ENCODE measurements at places on chromosomes 11 and 22. TPM values are rescaled to one million over a fixed set of nuclear protein-coding genes. Genes with fewer than 3 reads are reported as not detected.

SLC22A8 gene
- 1.2 TPM for total RNA-seq

ANO3 gene
- total RNA-seq, result 6.2 TPM

MRGPRX4 gene
- not detected for total RNA-seq

SAA2 gene
- not detected for total RNA-seq

UPK3A gene
- total RNA-seq, result not detected

UQCC3 gene
- total RNA-seq, result 5.5 TPM

CHADL gene
- total RNA-seq, result 3.7 TPM

Measured in diencephalon (tissue), 1 donor.